ENCODE measurements at places on chromosomes 3 and 15.
A peak's percentile ranks its signal among the peaks of the same experiment; 100 is the strongest.

DNA sequence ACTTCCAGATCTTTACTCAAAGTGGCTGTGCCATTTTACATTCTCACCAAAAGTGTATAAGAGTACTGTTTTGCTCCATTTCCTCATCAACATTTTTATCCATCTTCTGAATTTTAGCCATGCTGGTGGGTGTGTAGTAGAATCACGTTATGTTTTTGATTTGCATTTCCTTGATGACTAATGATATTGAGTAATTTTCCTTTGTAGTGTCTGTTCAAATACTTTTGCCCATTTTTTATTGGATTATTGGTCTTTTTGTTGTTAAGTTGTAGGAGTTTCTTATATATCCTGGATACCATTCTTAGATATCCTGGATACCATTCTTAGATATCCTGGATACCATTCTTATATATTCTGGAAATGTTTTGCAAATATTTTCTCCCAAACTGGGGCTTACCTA is 344.9 kb downstream of the LRRC3B start:
- ATAC-seq, result no peak

DNA sequence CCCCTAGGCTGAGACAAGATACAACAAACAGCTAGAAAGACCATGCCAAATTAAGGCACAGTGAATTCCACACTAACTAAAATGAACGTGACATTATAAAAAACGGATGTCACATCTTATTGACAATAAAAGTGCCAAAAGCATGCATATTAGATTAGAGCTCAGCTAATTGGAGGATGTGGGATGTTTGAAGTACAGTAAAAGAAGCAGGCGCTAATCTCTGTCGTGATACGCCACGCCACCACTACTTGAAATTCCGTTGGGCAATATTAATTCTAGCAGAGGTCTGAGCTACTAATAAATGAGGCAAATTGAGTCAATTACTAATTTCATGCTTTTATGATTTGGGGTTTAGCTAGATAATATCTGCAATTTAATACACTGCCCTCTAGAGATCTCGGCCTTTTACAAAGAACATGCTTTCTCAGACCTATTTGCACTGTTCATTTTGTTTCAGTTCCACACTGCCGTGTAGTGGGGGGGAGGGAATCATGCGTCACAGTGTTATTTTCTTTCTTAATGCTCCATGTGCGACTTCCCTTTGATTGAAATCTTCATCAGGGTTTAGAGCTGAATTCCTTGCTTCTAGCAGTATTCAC is 52.9 kb upstream of the ROBO2 start:
- peak; percentile 57 for ATAC-seq

GRCh38 chr3:155739154-155739553 is 5.7 kb downstream of the PLCH1 start:
- ATAC-seq, result no peak

GRCh38 chr15:97976129-97976528 is 15.6 kb downstream of the ARRDC4 start:
- ATAC-seq, result no peak

DNA sequence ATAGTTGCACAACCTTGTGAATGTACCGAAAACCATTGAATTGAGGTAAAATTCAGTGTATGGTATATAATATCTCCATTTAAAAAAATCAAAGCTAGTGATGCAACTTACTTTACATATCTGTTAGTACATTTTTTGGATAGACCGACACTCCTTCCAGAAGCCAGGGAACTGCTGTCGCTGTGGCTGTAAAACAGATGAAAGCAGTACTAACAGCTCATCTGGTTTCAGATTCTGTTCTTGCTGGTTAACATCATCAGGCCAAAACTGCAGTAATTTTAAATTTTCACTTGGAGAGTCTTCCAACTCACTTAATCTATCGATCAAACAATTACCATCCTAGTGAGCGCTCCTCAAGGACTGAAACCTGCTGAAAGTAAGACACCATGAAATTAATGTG is 145.1 kb downstream of the LRRC28 start:
- ATAC-seq, result no peak

GRCh38 chr3:26369133-26369532 is 253.4 kb upstream of the LRRC3B start:
- no peak for ATAC-seq

DNA sequence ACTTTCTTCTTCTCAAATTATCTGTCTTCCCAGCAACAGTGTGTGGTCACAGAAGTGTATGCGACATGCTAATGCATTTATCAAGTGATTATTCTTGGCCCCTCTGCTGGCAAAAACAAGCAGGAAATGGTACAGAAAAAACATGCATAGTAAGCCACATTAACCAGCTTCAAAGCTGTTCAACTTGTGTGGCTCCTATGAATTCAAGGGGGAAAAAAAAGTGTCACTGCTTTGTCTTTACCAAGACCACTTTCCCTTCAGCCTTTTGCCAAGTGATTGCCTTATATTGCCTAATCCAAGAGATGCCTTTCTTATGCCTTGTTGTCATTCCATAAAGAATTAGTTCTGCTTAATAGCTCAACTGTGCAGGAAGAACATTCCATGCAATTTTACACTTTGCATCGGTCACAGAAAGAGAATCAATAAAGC is 39.1 kb downstream of the PRTG start:
- peak; percentile 48 for ATAC-seq

DNA sequence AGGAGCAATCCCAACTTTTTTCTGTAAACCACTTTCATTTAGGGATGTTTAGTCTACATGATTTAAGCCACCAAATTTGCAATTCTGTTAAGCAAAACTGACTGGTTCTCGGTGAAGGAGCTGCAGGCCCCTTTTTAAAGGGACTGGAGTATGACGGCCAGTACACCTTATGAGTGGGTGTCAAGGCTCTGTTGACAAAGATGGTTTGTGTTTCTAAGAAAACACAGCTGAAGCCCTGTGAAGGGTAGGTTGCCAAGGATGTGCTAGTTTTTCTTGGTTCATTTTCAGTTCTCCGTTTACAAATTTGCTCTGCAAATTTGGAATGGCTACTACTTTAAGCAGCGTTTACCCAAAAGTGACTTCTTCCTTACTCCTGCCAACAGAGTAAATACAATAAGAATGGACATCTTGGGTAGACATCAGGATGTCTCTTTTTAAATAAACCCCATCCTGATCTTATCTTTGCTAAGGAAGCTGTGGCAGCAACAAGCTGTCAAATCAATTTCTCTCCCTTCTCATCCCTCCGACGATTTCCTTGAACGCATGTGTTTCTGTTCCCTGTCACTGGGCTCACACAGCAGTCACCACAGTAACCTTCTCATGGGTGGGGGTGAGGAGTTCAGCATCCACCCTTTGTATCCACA is 58.2 kb upstream of the CMTM8 start:
- peak; percentile 26 for ATAC-seq

DNA sequence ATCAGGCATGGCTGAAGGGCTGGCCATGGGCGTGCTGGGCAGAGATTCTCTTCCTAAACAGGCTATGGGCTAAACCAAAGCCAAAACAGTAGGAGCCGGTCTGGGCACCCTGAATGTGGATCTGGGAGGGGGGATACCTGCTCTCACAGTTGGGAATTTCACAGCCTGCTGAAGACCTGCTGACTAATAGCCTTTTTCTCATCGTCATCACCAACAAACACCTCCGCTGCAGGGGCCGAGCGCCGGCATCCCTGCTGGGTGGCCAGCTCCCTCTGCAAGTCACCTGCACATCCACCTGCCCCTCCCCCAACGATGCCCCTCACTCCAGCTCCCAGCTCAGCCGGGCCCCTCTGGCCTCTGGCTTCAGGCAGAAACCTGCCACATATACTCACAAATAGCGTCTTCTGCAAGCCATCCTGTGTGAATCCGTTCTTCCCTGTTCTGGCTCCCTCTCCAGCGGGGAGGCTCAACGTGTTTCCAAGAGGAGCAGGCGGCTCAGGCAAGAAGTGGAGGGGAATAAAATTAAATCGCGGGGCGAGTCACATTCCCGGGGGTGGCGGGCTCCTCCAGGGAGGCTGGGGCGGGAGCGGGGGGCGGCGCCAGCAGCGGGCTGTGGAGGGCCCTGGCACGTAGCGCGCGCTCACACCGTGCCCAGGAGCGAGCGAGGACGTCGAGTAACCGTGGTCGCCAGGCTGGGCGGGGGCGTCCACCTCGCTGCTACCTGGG is 466 bp downstream of the IQSEC1 start:
- peak; percentile 50 for ATAC-seq

GRCh38 chr3:72289692-72290071 is 504.7 kb upstream of the PROK2 start:
- no peak for ATAC-seq

- peak; percentile 34 for ATAC-seq
Observed at GRCh38 chr3:43996379-43997301, 245.0 kb upstream of the TOPAZ1 start.

GRCh38 chr3:170095771-170096170 is 58.0 kb downstream of the GPR160 start:
- no peak for ATAC-seq

- ATAC-seq, result no peak
Observed at GRCh38 chr15:40327457-40327856, 4.0 kb downstream of the INAFM2 start.

DNA sequence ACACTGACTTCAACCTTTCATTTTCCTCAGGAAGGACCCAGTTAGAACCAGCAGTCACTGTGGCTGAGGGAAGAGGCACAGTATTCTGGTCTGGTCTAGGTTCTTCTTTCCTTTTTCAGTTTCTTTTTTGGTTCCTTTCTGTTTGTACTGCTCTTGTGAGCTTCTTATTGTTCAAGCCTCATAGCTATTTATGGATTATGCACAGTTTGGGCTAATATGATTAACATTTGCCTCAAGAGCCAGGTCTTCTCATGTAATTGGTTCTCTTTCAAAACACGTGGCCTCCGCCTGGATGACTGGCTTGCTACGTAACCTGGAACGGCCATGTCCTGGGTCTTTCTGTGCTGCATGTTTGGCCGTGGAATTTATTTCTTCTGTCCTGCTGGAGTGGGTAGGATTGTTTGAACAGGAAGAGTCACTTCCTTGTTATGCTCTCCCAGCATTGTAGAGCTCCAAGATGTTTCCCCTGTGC is 43.3 kb downstream of the RBMS3 start:
- peak; percentile 93 for ATAC-seq

- no peak for ATAC-seq
Observed at GRCh38 chr3:178849199-178849910, 222.3 kb downstream of the ZMAT3 start.

GRCh38 chr3:17110660-17111396 is 226.1 kb downstream of the PLCL2 start:
- no peak for ATAC-seq

- ATAC-seq, result no peak
Observed at GRCh38 chr3:52126036-52126435, 28.2 kb downstream of the POC1A start.

GRCh38 chr15:52417957-52418356 is 110.7 kb downstream of the MYO5A start:
- no peak for ATAC-seq

DNA sequence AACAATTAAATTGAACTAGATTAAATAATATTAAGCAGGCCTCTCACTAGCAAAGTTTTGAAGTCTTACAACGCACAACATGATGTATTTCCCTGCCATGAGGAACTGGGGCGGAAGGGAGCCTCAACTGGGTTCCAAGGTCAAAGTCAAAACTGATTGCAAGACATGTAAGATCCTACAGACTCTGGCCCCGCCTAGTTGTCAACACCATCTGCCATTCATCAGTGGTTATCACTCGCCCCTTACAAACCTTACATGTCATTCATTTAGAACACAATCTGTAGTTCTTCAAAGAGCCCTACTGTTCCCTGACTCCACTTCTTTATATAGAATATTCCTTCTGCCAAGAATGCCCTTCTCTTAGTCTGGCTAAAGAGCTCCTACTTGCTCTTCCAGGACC is 10.0 kb downstream of the ATP13A3 start:
- no peak for ATAC-seq

- peak; percentile 40 for ATAC-seq
Observed at GRCh38 chr3:117063930-117064329, 354.4 kb downstream of the TUSC7 start.

GRCh38 chr15:73010154-73011152 is 41.8 kb upstream of the NEO1 start:
- no peak for ATAC-seq

GRCh38 chr3:122410639-122411038 is 5.2 kb downstream of the WDR5B start:
- ATAC-seq, result no peak

DNA sequence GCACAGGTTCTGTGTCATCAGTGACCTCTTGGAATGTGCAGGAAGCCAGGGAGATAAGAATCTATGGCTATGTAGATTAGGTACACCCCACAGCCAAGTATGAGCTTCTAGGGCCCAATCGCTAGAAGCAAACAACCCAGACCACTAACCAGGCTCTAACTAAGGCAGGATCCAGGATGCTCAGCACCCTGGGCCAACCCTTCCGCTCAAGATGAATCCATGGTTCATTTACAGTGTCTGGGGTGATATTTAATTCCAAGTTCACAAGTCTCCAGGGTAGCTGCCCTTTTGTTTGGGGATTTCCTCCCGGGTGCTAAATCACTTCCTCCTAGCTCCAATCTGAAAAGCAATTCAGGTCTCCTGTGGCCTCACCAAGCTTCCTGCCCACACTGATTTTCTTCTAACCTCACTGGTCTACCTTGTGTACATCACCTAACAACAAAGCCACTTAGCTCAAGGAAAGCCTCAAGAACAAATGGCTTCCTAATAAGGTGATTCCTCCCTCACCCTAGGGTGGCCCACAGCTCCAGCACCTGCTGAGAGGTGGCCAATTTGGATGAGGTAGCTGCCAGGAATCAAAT is 2.4 kb downstream of the EHD4 start:
- ATAC-seq, result no peak

- no peak for ATAC-seq
Observed at GRCh38 chr15:49692514-49693090, 71.8 kb downstream of the DTWD1 start.

DNA sequence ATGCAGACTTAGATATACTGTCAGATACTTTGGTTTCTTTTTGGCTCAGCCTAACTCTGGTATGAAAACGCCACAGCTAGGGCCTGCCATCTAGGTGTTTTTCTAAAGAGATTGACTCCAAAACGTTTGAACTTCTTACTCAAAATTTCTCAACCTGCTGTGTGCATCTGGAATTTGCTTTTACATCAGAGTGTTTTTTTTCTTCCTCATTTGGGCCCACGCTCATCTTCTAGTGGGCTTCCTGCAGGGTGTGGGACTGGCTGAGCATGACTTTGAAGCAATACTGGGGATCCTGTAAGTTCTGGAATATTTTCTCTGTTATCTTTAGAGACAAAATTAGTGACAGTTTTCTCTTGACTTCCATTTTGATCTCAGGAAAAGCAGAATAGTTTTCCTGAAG is 117.8 kb downstream of the NR1D2 start:
- ATAC-seq, result no peak

- no peak for ATAC-seq
Observed at GRCh38 chr3:47193871-47194859, 30.3 kb upstream of the SETD2 start.

DNA sequence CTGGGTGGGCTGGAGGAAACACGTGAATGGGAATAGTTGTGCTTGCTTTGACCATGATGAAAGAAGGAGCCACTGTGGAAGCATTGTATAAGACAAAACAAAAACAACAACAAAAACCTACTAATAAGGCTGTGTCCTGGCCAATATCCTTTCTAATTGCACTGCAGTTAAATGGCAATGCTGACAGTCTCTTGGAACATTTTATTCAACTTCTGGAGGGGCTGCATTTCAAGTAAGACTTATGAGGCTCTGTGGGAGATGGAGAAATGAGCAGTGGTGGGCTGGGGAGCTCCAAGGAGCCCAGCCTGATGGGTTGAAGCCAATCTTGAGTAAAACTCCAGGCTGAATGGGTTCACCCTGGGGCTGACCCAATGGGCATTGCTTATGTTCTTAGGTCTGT is 99.8 kb upstream of the ROPN1 start:
- no peak for ATAC-seq

GRCh38 chr3:177463863-177464262 is 266.6 kb upstream of the TBL1XR1 start:
- peak; percentile 88 for ATAC-seq

GRCh38 chr15:65115542-65115941 is 542 bp upstream of the UBAP1L start:
- ATAC-seq, result peak; percentile 40

GRCh38 chr3:88936831-88937230 is 170.6 kb upstream of the EPHA3 start:
- no peak for ATAC-seq
